ENCODE measurements at places on chromosomes 3 and 15.

- DNase-seq, result no peak
These were observed 30.4 kb downstream of the RAB6B start for GRCh38 chr3:133865136-133865855.

GRCh38 chr3:12458901-12459300 is 25.4 kb upstream of the TSEN2 start:
- no peak for DNase-seq

DNA sequence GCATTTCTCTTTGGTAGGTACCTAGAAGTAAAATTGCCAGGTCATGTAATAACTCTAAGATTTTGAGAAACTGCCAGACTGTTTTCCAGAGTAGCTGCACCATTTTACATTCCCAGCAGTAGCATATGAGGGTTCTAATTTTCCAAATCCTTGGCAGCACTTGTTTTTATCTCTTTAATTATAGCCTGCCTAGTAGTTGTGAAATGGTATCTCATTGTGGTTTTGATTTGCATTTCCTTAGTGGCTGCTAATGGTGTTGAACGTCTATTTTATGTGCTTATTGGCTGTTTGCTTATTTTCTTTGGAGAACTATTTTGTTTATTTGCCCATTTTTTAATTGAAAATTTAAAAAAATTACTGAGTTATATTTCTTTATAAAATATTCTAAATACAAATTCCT is 117.9 kb downstream of the TCF12 start:
- no peak for DNase-seq

GRCh38 chr3:21747966-21748555 is 2.9 kb downstream of the ZNF385D start:
- no peak for DNase-seq

GRCh38 chr3:143595456-143596077 is 252.7 kb downstream of the SLC9A9 start:
- DNase-seq, result no peak

DNA sequence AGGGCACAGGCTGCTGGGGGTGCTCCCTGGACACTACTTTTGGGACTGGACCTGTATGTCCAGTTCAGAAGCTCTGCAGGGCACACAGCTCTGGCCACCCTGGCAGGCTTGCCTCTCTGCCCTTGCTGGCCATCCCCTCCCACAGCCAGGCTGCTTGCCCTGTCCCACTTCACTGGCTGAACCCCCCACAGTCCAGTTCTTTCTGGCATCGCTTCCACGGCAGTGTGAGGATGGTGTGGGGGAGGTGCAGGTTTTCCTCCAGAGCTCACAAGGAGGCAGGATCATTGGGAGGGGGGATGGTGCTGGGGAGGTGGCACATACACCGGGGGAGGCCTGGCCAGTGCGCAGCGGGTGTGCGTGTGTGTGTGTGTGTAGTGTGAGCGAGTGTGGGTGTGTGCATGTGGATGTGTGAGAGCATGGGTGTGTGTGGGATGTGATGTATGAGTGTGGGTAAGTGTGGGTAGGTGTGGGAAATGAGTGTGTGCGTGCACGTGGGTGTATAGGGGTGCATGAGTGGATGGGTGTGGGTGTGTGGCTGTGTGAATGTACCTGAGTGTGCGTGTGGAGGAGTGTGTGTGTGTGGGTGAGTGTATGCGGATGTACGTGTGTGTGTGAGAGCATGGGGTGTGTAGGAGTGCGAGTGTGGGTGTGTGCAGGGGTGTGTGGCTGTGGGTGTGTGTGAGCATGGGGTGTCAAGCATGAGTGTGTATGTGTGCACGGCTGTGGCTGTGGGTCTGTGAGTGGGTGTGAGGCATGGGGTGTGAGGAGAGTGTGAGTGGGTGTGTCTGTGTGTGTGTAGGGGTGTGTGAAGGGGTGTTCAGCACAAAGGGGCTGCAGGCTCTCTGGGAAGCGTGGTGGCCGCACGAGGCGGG is 155.2 kb downstream of the NSMCE3 start:
- DNase-seq, result no peak

GRCh38 chr3:18830087-18830486 is 318.2 kb upstream of the KCNH8 start:
- no peak for DNase-seq

- DNase-seq, result no peak
These were observed 63.0 kb upstream of the POLG start for GRCh38 chr15:89397653-89398023.

- no peak for DNase-seq
These were observed 951 bp downstream of the FOXL2 start for GRCh38 chr3:138945709-138946662.

- peak; percentile 93 for DNase-seq
These were observed 1.8 kb downstream of the RCCD1 start for GRCh38 chr15:90956274-90957030.
